Stomach (tissue), 19 donors: ENCODE measurements at places on chromosomes 13 and 19.
A peak's percentile ranks its signal among the peaks of the same experiment; 100 is the strongest.

DNA sequence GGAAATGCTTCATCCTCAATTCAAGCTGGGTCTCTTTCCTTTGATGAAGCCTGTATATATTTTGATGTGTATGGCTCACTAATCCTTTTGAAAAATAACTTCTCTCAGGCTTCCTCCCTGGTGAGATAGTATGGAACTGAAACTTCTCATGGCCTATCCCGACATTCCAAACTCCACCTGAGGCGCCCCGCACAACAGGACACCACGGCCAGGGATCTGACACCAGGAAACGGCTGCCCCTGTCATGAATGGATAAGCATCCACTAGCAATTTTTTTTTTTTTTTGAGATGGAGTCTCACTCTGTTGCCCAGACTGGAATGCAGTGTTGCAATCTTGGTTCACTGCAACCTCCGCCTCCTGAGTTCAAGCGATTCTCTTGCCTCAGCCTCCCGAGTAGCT lies 16.4 kb downstream of the SLC7A1 start:
- DNase-seq = no peak

- no peak for DNase-seq
Measured at GRCh38 chr13:92622905-92623304, 603.7 kb upstream of the GPC6 start.

- no peak for DNase-seq
Measured at GRCh38 chr19:13016245-13016627, 21.0 kb downstream of the NFIX start.

DNA sequence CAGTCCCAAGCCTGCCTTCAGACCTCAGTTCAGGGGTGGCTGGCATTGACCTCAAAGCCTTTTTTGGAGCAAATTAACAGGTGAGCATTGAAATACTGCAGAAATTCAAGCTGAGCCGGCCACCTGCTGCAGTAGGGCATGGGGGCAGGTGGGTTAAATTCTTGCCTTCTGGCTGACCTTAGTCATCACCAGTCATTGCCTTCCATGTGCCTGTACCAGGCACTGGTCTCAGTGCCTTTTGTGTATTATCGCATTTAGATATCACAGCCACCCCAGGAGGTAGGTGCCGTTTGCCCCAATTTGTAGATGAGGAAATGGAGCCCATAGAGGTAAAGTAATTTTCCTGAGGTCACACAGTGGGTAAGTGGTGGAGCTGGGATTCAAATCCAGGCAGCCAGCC lies 7.2 kb downstream of the PPP1R37 start:
- no peak for DNase-seq

GRCh38 chr19:19420570-19421298 lies 15.3 kb downstream of the GATAD2A start:
- no peak for DNase-seq

- DNase-seq = no peak
Measured at GRCh38 chr19:30555075-30555790, 183.0 kb downstream of the ZNF536 start.

DNA sequence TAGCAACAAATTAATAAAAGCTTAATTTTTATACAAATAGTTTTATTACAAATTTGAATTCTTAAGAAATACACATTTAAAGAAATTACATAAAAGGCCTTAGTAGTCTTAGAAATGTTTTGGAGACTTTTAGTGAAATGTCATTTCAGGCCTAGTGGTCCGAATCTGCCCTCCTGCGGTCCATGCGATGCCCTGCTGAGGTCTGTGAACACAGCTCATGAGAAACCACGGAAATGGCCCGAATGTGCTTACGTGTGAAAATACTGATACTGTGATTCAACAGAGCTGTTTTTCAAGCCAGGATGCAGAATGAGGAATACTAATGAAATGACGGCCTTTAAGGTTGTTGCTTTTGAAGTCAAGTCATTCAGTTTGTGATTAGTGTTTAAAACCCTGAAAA lies 157.9 kb downstream of the COL4A1 start:
- no peak for DNase-seq

DNA sequence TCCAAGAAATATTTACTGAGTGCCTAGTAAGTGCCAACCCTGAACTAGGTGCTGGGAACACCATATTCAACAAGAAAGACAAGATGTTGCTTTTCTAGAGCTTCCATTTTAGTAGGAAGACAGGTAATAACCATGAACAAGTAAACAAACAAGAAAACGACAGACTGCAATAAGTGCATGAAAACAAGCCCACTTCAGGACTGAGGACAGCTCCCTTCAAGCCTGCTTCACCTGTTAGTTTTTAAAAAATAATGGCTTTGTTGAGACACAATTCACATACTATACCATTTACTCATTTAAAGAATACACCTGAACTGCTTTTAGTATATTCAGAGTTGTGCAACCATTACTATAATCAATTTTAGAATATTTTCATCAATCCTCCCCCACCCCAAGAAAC lies 30.4 kb downstream of the CYP4F22 start:
- DNase-seq = no peak

- no peak for DNase-seq
Measured at GRCh38 chr13:59898066-59898465, 265.7 kb downstream of the DIAPH3 start.

DNA sequence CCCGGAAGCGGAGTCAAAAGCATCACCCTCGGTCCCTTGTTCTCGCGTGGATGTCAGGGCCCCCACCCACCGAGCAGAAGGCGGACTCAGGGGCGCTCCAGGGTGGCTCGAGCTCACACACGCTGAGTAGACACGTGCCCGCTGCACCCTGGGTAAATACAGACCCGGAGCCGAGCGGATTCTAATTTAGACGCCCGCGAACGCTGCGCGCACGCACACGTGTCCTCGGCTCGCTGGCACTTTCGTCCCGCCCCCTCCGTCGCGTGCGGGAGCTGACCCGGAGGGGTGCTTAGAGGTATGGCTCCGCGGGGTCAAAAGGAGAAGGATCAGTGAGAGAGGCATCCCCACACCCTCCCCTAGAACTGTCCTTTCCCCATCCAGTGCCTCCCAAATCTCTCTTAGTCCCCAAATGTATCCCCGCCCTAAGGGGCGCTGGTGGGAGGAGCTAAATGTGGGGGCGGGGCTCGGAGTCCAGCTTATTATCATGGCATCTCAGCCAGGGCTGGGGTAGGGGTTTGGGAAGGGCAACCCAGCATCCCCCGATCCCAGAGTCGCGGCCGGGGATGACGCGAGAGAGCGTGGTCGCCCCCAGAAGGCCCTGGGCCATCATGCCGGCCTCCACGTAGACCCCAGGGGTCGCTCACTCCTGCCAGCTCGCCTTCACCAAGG lies 451 bp upstream of the ICAM5 start:
- DNase-seq = peak; percentile 37

DNA sequence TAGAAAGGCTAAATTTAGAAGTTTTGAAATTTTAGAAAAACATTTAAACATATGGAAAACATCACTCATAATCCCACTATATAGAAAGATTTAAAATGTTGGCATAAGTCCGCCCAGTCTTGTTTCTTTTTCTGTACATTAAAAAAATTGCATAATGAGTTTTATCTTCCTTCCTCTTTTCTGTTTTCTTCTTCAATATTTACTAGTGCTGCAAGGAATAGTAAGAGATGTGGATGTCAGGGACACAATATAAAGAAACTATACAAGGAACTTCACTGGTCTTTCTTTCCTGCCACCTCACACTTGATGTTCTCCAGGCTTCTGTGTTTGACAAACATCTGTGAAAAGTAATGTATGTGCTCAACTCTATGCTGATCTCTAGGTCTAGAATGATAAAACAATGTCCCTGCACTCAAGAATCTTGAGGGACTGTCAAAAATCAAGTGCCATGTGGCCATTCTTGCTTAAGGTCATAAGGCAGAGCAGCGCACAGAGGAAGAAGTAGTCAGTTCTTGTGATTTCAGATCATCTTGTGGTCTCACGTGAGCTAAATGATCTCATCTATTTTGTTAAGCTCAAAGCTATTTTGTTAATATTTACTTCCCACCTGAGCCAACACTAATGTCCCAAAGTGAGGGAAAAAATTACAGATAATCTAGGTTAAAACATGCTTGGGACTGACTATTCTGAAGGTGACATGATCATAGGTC lies 186.9 kb upstream of the OBI1 start:
- DNase-seq = no peak

GRCh38 chr19:53898636-53899341 lies 10.3 kb upstream of the CACNG7 start:
- DNase-seq = no peak
